ENCODE measurements at places on chromosomes 13 and 19.

- DNase-seq: no peak
Observed at GRCh38 chr13:30392681-30393045, 29.6 kb upstream of the UBE2L5 start.

DNA sequence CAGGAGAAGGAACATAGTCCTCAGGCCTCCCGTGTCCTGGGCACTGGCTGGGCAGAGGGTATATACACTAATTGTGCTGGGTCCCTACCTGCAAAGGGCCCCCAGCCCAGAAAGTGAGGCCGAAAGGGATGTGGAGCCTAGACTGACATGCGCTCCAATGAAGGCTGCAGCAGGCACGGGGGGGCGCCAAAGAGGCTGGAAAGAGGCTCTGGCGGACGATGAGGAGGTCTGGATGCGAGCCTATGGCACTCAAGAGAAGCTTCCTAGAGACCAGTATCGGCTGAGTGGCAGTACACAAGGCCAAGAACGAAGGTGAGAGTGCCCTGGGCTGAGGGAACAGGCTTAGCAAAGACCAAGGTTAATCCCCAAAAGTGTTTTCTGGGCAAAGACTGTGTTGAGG is 16.6 kb downstream of the VRK3 start:
- DNase-seq: no peak

GRCh38 chr13:20713751-20714150 is 10.3 kb downstream of the IL17D start:
- no peak for DNase-seq

GRCh38 chr19:6580313-6580712 is 10.6 kb downstream of the CD70 start:
- no peak for DNase-seq

- DNase-seq: no peak
Observed at GRCh38 chr13:44459674-44460073, 86.0 kb downstream of the SERP2 start.

DNA sequence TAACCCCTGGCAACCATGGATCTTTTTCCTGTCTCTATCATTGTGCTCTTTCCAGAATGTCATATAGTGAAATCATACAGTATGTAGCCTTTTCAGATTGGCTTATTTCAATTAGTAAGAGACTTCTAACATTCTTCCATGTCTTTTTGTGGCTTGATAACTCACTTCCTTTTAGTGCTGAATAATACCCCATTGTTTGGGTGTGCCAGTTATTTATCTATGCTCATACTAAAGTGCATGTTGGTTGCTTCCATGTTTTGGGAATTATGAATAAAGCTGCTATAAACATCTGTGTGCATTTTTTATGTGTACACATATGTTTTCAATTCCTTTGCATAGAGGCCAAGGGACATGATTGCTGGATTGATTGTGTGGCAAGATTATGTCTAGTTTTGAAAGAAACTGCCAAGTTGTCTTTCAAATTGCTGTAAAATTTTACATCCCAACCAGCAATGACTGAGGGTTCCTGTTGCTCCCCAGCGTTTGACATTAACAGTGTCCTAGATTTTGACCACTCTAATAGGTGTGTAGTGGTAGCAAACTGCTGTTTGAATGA is 358.9 kb downstream of the ITGBL1 start:
- DNase-seq: no peak

DNA sequence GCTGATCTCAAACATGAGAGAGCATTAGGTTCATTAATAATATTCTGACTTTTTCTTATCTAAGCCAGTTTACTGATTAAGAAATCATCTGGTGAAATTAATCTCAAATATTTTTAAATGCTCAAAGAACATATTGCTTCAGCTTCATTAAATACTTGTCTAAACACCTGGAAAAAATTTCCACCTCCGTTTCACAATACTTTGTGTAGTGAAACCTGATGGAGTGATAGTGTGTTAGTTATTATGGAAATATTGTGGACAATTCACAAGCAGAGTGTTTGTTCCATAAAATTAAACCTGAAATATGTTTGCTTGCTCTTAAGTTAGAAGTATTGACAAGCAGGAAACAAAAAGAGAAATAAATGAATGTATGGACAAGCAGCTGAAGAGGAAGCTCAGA is 57.3 kb upstream of the RNF113B start:
- no peak for DNase-seq

GRCh38 chr19:16017138-16017490 is 59.2 kb upstream of the TPM4 start:
- no peak for DNase-seq

GRCh38 chr13:42610649-42611048 is 36.7 kb downstream of the TNFSF11 start:
- no peak for DNase-seq

DNA sequence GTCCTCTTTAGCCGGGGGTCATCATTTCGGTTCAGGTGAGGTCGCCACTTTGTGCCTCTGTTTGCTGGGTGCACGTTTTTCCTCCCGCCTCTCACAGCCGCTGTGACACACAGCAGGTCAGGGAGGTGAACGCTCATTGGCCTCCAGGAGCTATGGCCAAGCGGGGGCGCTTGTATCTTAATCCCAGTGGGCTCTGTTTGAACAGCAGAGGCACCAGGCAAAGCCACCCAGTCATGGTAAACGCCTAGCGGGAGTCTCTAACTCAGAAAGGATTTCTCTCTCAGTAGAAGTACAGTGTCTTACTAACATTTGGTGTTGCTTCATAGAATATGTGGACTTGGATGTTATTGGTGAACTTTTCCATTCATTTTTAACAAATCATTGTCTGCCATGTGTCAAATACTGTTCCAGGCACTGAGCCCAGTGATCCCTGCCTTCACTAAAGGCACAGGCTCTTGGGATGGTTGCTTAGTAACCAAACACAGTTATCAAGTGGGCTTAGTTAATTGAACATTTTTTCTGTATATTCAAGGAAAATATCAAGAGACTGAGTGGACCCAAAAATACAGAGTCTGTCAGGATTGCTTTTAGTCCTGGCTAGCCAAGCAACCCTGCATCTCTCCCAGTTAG is 186.7 kb downstream of the STK24 start:
- no peak for DNase-seq

- no peak for DNase-seq
Observed at GRCh38 chr13:21015284-21015683, 46.1 kb downstream of the LATS2 start.

DNA sequence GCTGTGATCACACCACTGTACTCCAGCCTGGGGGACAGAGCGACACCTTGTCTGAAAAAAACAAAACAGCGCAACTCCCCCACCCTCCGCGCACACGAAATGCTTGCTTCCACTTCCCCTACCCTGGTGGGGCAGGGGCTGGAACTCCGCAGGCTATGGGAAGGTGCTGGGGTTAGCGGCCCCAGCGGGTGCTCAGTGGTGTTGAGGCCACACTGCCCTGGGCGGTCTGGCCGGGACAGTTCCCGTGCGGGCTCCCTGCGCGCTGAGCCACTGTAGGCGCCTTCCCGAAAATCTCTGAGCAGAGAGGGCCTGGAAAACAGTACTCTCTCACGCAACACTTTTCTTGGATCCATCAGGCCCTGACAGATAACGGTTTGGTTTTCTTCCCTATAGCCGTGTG is 1.1 kb upstream of the WTIP start:
- no peak for DNase-seq

DNA sequence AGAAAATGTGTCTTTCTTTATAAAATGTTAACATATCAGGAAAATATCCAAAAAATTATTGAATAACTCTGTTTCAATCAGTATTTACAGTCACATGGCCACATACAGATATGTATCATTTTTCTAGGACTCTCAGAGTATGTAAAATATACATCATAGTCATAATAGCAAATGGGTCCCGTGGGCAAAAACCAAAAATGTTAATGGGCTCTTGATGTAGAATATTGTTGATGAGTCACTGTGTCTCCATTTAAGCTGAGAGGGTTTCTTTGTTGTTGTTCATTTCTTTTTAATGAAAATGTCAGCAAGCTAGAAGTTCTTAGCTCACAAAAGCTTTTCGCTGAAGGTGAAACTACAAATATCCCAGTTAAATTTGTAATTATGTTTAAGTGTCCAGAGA is 1713.1 kb upstream of the PCDH20 start:
- no peak for DNase-seq

- DNase-seq: no peak
Observed at GRCh38 chr13:38042771-38043170, 173.2 kb upstream of the TRPC4 start.

- DNase-seq: no peak
Observed at GRCh38 chr19:39737891-39738290, at the start of gene CLC. CLC (minus strand) TSS chr19:39738029; CDS start chr19:39737952, 77 bp downstream.

DNA sequence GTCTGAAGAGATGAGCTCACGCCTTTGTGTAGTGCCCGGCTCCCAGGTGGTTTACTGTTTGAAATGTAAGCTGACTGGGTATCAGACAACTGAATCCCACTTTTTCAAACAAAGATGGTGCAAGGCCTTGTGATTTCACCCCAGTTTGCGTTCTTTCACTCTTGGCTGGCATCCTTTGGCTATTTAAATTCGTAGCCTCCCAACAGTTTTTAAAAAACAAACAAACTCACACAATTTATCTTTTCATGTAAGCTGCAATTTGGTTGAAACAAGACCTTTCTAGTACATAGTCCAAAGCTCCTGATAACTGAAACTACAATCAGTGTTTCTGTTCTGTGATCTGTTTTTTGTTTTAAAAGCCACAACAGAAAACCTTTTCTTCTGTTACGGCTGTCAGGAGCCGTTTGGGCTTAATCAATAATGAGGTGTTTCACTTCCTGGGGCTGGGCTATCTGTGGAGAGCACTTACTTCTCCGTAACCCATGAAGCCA is 65.1 kb upstream of the NPAS1 start:
- peak; percentile 37 for DNase-seq

GRCh38 chr19:47729799-47730520 is 15.4 kb upstream of the NOP53 start:
- DNase-seq: peak; percentile 24

GRCh38 chr13:69109891-69110525 is 997.6 kb upstream of the ATXN8OS start:
- DNase-seq: no peak

GRCh38 chr13:21625366-21625765 is 21.4 kb upstream of the MICU2 start:
- peak; percentile 32 for DNase-seq

GRCh38 chr13:30943881-30944280 is 11.4 kb downstream of the TEX26 start:
- no peak for DNase-seq

- DNase-seq: peak; percentile 37
Observed at GRCh38 chr13:53250272-53250875, 221.8 kb downstream of the OLFM4 start.

DNA sequence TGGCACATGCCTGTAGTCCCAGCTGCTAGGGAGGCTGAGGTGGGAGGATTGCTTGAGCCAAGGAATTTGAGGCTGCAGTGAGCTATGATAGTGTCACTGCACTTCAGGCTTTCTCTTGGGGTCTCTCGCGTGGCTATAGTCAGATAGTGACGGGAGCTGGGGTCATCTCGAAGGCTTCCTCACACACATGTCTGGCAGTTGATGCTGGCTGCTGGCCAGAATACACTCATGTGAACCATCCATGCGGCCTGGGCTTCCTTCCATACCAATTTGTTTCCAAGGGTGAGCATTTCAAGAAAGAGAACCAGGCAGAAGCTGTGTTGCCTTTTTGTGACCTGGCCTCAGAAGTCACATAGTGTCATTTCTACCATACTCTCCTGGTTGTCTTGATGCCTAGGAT is 26.4 kb downstream of the LEUTX start:
- no peak for DNase-seq

DNA sequence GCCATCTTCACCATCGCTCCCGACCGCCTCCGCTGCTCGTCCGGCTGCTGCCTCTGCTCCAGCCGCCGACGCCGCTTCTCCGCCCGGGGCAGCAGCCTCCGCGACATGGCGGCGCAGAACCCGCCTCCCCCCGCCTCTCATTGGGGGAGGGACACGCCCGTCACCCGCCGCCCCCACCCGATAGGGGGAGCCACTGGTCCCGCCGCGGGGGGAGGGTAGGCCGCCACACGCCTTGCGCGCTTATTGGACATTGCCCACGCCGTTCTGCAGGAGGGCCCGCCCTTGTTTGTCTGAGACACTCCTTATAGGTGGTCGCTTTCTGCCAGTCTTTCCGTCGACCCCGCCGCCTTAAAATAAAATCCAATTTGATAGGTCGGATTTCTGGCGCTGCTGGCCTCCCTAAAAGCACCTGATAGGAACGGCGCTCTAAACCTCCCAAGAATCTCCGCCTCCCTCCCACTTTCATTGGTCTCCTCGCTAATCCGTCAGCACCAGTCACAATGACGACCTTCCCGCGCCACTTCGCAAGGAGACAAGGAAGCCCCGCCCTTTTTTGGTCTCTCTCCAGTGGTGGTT is at the start of gene HNRNPL:
Gene HNRNPL (minus strand): TSS at position 127 of the 576 bp plus-strand sequence. CDS start 20 bp downstream, at position 107.
- peak; percentile 100 for DNase-seq

GRCh38 chr13:108227651-108228272 is 9.6 kb downstream of the ABHD13 start:
- DNase-seq: peak; percentile 66

- no peak for DNase-seq
Observed at GRCh38 chr13:104920091-104920490, 1615.4 kb downstream of the EFNB2 start.

DNA sequence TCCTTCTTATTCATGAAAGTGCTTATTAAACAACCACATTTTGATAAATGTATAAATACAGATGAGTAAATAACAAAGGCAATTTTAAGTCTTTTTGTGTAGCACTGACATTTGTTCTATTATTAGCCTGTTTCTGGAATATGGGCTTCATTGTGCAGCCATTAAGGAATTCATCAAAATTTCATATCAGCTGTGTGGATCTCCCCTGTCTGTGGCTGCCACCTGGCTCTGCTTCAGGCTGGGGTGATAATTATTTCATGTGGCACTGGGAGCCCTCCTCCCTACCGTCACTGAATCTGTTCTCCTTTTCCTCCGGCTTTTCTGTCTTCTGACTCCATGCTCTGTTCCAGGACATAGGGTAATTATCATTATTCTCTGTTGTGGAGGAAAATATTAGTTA is 57.1 kb downstream of the LMO7 start:
- DNase-seq: no peak

- no peak for DNase-seq
Observed at GRCh38 chr13:44464471-44464870, 90.8 kb downstream of the SERP2 start.

GRCh38 chr13:43445668-43446067 is 341.1 kb downstream of the ENOX1 start:
- no peak for DNase-seq

GRCh38 chr19:41328157-41328841 is 18.3 kb downstream of the CCDC97 start:
- no peak for DNase-seq

- no peak for DNase-seq
Observed at GRCh38 chr19:48720251-48720612, 707 bp upstream of the MAMSTR start.

DNA sequence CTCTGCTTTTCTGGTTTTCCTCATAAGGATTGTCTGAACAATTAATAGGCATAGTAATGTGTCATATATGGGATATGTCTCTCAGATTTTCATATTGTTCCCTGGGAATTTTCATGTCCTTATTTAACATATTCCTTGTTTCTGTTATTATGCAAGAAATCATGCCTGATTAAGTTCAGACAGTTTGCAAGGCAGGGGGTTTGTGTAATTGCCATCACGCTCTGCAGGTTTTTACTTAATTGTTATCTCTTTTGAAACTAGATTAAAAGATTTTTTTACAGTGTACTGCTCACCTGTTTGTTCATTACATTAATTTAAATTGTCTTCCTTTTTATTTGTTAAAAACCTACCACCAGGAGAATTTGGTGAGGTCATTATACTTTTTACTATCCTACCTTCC is 1253.2 kb upstream of the PRR20A start:
- DNase-seq: no peak

- DNase-seq: no peak
Observed at GRCh38 chr13:89936256-89936655, 1411.2 kb upstream of the MIR17HG start.
